ENCODE measurements at places on chromosomes 5 and 9.

DNA sequence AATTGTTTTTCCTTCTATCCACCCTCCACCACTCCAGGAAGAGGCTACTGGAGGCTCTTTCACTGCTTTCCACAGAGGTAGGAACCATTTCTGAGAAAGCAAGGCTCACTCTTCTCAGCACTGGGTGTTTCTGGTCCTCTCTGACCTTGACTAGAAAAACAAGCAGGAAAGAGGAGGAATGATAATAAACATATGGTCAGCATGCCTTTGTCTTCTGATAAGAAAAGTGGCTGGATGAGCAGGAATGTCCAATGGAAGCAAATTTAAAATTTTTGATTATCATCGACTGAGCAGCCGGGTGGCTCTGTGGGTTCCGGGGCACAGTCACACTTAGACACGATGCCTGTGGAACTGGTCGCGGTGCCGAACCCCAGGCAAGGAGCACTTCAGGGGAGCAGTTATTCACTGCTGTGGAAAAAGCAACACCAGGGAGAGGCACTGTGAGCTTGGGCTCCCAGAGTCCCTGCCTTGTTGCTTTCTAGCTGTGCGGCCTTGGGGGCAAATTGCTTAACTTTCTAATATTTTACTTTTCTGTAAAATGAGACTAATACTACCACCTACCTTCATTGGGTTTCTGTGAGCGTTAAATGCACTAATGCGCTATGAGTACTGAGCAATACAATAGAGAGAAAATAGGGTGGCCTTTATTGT, 157.0 kb upstream of the LHFPL2 start:
- no peak for DNase-seq

DNA sequence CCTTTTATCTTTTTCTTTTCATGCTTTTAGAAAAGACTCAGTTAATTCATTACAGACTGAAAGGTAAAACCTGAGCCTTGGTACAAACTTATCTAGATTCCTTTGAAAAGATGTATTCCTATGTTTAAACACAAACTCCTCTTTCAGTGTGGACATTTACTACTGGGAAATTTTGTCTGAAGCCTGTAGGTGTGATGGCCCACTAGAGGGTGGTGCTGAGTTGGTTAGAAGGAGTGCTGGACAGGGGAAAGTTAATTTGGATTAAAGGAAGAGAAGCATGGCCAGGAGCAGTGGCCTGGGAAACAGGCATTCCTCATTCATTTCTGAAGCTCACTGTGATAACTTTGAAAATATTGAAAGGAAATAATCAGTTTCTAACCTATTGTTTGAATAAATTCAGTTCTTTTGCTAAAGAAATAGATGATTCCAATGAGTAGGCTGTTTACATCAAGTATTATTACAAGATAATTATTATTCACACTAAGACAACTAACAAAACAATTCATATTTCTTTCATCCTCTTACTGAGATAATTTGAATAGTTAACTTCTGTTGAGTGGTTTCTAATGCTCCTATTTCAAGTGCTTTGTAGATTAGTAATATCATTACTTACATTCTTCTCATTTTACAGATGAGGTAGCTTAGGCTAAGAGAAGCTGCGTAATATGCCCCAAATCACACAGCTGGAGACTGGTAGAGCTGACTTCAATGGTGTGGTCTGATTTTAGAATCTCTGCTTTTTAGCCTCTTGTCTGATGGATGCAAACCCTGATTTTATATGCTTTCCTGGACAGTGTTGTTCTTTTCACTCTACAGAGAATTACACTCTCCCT, 150.9 kb downstream of the ADGRV1 start:
- peak; percentile 36 for DNase-seq

GRCh38 chr5:158676642-158677469, 422.9 kb downstream of the EBF1 start:
- DNase-seq = no peak

GRCh38 chr5:124459984-124460383, 286.5 kb downstream of the ZNF608 start:
- DNase-seq = no peak

DNA sequence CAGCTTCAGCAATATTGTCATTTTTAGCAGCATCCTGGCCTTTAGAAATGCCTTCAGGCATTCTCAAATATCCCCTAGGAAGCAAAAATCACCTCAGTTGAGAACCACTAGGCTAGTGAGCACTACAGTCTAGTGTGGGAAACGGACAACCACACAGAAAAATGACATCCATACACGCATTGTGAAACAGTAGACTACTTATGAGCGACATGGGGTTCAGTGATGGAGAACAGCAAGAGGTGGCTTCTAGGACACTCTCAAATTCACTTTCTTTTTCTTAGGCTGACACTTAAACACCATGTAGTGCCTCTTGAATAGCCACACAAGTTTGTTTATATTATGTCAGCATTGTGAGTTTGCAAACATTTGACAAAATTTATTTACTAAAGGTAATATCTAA, 203.0 kb downstream of the KDM4C start:
- DNase-seq = no peak

DNA sequence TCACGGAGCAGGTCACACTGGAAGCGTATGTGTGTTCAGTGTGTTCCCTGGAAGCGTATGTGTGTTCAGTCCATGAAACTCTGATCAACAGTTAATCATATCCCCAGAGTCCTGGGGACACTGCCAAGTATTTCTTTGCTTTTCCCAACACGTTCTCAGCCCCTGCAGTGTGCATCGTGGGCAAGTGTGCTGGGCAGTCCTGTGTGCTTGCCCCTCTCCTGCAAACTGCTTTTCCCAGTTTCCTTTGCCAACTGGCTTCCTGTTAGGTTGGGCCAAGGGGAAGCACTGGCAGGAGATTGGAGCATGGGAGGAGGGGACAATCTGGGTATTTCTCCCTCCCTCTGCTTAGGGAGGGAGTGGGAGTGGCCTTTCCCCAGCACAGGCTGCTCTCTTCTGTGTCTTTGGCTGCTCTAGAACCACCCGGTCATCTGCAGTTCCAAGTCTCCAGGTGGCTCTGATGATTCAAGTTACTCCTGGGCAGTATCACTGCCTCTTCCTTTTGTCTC, 36.8 kb upstream of the NEK6 start:
- peak; percentile 68 for DNase-seq

- no peak for DNase-seq
Measured at GRCh38 chr9:88996921-88997235, 5.6 kb downstream of the S1PR3 start.

DNA sequence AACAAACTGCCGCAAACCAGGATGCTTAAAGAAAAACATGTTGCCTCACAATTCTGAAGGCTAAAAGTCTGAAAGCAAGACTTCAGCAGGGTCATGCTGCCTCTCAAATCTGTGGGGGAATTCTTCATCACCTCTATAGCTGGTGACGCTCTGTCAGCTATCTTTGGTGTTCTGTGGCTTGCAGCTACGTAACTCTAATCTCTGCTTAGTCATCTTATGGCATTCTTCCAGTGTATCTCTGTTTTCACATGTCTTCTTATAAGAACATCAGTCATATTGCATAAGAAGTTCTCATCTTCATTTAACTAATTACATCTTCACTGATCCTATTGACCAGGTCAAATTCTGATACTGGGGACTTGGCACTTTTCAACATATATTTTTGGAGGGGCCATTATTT, 243.0 kb downstream of the CDH10 start:
- no peak for DNase-seq

DNA sequence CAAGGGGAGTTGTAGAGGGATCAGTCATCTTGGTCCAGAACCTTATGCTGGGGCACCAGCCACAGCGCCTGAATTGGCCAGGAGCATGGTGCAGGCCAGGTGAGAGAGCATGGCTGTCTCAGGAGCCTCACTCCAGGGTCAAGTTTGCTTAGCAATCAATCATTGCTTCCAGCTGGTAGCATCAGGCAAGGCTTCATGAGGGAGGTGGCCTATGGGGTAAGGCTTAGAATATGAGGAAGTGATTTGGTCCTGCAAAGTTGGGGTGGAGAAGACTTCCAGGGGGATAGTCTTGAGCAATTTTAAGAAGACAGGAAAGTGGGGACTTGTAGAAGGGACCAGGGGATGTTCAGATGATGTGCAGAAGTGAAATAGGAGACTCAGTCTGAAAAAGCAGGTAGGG, 53.9 kb upstream of the PITX1 start:
- no peak for DNase-seq

DNA sequence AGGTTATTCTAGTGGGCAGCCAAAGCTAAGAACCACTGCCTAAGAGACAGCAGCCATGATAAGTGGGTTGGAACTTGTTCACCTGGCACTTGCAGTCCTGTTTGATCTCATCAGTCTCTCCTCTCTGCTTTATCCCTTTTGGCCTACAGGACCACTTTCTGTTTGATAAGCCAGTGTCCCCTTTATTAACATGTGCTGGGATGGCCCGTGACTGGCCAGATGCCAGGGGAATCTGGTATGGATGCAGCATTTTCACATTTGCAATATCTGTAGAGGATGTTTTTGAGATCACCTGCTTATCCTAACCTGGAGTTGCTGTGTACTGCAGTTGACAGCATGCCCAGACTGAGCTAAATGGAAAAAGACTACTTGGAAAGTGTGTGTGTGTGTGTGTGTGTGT, 23.6 kb downstream of the CKMT2 start:
- no peak for DNase-seq

DNA sequence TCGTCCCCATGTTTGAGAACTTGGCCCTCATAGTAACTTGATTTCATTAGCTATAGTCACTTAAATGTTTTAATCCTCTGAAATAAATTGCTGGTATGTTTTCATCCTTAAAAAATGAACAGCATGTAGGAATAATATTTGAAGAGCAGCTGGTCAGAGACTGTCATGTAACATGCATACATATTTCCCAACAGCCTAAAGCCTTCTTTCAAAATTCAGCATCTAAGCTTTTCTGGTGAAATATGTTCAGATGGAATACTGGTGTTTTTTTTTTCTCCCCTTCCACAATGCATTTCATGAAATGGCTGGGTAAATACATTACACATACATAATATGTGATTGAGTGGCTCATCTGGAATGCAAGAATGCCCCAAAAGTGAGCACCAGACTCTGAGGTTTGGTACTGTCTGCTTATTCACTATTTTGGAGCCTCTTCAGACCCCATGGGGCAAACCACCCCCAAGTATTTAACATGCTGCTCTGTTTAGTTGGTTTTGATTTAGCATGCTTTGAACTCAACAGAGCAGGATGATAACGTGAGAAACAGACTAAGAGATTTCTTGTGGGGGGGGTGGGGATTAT, 94.0 kb downstream of the SMARCA2 start:
- DNase-seq = peak; percentile 40

DNA sequence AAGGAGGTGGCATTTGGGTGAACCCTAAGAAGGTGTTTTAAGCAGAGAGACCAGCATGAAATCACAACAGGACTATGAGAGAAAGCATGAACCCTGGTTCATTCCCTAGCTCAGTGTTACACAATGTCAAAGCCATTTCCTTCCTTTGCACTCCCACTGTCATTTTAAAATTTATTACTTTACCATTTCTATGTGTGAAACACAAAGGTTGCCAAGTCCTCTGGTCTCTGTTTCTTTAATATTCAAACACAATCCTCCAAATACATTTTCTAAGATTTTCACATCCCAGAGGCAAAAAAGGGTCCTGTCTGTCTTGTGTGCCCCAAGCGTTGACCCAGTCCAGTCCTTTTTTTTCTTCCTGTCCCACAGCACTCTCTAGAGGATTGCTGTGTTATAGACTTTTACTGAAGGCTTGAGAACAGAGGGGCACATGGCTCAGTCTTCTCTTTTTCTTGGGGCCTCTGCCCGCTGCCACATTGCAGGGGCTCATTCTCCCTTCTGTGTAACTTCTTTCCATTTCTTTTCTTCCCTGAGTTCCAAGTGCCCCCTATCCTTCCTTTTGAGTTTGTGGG, 78.6 kb upstream of the SLC28A3 start:
- no peak for DNase-seq

DNA sequence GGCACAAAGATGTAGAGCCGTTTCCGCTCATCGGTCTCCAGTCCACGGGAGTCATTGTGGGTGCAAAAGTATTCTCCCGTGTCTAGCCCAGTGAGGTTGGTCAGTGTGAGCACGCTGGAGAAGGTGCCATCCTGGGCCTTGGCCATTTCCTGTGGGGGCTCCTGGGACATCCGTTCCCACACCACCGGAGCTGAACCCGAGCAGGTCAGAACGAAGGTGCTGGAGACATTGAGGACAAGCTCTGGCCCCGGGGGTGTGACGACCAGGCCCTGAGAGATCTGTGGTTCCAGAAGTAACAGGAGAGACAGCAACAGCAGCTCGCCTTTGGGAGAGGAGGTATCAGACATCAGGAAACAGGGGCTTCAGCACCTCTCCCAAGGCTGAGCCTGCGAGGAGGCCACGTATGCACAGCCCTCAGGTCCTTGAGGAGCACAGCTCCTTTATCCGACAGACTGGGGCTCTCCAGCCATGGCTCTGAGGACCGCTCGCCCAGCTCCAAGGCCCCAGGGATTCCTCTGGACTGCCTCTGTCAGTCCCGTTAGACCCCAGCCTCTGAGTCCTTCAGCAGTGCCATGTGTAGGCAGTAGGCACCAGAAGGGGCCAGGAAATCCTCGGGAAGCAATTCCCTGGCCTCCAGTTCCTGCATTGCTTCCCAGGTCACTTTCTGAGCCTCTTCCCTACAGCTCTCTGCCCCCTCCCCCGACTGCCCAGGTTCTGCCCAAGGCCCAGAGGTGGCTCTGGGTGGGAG, 19.9 kb downstream of the PDGFRB start:
- DNase-seq = no peak

DNA sequence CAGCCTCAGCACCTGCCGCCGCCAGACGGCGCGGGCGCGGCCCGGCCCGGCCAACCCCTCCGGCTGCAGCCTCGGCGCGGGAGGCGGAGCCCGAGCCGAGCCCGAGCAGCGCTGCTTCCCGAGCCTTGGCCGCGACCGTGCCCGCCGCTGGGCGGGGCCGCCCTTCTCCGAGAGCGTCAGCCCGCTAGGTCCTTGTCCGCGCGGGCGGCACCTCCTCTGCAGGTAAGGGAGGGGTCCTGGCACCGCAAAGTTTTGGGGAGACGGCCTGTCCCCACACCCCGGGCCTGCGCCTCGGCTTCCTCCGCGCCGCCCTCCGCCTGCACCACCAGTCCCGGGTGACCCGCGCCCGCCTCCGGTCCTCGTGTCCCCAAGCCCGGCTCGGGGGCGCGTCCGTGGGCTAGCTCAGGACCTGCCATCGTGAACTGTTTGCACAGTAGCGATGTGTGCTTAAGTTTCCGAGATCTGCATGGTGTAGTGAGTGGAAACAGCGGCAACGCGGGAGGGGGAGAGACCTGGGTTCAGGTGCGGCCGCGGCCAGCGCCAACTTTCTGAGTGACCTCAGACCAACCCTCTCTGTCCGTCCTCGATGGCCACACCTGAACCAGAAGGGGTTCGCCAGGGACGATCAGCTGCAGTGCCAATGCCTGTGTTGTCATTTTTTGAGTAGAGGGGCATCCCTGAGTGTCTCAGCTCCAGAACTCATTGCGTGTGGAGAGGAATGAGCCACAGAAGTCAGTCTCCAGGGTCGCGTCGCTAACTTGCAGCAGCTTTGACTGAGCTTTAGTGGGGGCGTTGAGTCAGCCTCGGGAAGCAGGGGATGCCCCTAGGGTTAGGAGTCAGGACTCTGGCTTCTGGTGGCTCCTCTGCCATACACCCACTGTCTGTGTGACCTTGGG, at the start of gene FRMPD1:
Gene FRMPD1 (plus strand): TSS at position 82 of the 896 bp plus-strand sequence. CDS start 41,688 bp downstream, outside the sequence.
- DNase-seq = peak; percentile 10

GRCh38 chr9:110755179-110755578, 86.6 kb downstream of the MUSK start:
- DNase-seq = no peak

All from fibroblast of the aortic adventitia (primary cell).